ENCODE measurements at places on chromosomes 5 and 9.

GRCh38 chr5:142461028-142461590 lies 136.3 kb upstream of the SPRY4 start:
- no peak for DNase-seq

GRCh38 chr9:86061972-86062739 lies 37.2 kb downstream of the GOLM1 start:
- DNase-seq, result no peak

- DNase-seq, result peak; percentile 21
Observed at GRCh38 chr5:79464695-79465332, 49.1 kb downstream of the HOMER1 start.

DNA sequence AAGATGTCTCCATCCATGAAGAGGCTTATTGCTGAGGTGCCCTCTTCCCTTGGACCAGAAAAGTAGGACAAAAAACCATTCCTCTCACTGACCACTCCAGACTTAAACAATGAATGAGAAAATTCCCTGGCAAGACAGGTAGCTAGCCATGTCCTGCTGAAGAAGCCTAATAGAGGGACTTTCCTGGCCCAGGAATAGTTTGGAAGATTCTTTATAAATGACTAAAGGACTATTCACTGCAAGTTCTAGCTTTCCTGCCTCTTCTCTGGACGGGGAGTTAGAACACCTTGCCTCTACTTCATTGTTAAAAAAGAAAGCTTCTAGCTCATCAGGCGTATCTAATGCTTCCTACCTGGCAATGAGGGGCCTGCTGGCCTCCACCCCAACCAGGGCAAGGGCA lies 153.6 kb downstream of the NR3C1 start:
- no peak for DNase-seq

DNA sequence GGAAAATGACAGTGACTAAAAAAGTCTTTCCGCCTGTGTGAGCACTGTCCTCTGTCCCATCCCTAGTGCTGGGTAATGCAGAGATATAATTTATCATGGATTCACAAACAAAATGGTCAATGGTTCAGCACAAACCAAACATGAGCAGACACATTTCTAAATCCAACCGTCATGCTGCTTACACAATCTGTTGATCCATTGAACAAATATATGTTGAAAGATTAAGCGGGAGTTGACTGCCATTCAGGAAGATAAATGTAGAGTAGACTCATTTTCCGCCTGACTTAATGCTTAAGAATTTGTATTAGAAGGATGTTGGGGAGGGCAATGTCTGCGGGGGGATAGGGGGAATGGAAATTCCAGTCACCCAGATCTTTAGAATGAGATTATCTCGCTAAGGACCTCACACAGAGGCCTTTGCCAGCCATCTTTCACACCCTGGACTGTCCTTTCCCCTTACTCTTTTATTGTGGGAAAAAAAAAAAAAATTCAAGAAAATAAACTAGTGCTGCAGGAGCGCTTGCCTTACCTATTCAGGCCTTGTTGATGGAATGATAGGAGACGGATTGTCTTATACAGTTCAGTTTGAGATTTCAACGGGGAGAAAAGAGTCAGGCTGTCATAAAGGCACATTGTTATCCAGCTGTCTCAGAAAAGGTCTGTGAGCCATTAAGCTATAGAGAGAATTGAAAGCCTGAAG lies 153.7 kb downstream of the TLE1 start:
- DNase-seq, result no peak

DNA sequence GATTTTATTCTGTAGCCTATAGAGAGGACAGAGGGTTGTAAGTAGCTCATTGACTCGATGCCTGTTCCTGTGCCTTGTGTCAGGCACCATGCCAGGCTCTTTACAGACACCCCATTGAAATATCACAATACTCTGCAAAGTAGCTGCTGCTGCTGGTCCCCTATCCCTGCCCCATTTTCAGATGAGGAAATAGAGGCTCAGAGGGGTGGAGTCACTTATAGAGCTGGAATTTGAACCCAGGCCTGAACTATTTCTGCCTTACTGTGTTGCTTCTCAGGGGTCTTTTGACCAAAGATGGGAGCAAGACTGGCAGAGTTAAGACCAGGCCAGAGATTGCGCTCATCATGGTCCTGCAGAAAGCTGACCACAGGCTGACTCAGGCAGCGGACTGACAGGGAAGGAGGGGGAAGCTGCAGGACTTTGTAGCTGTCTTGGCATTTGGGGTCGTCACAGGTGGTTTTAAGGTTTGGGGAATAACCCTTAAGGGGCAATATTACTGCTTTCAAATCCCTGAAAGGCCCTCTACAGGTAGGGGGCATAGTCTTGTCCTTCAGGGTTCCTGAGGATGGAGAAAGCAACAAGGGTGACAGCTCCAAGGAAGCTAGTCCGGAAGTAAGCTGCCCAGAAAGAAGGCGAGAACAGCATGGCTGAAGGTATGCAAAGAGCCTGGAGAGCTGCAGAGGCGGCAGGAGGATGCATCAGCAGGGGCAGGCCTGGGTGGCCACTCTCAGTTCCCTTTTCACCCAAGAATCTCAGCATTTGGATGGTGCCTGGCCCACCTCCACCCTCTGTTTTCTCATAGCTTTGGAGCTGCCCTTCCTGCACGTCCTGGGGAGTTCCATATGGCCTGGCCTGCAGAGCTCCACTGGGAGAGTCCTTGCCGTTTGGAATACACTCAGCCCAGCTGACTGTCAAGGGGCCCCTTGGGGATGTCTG lies 18.3 kb upstream of the NDST1 start:
- DNase-seq, result no peak

DNA sequence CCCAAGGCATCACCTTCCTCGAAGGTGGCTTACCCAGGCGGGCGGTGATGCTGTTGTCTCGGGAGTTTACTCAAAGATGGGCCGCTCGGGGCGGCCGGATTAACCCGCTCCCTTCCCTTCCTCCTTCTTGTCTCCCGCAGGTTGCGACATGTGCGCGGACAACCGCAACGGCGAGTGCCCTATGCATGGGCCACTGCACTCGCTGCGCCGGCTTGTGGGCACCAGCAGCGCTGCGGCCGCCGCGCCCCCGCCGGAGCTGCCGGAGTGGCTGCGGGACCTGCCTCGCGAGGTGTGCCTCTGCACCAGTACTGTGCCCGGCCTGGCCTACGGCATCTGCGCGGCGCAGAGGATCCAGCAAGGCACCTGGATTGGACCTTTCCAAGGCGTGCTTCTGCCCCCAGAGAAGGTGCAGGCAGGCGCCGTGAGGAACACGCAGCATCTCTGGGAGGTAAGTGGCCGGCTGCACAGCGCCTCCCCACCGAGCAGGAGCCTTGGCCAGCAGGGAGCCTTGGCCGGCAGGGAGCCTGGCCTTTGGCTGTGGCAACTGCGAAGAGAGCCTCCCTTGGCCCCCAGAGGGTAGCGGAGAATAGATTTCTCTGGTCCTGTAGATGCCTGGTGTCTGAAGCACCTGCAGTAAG lies 10.6 kb downstream of the PRDM6 start:
- DNase-seq, result no peak

All from AML-193 (cell line).